Mucosa of descending colon (tissue), 3 donors: ENCODE measurements at places on chromosomes 13 and 19.

- no peak for DNase-seq
These were observed 163.5 kb downstream of the KATNAL1 start for GRCh38 chr13:30143666-30144400.

DNA sequence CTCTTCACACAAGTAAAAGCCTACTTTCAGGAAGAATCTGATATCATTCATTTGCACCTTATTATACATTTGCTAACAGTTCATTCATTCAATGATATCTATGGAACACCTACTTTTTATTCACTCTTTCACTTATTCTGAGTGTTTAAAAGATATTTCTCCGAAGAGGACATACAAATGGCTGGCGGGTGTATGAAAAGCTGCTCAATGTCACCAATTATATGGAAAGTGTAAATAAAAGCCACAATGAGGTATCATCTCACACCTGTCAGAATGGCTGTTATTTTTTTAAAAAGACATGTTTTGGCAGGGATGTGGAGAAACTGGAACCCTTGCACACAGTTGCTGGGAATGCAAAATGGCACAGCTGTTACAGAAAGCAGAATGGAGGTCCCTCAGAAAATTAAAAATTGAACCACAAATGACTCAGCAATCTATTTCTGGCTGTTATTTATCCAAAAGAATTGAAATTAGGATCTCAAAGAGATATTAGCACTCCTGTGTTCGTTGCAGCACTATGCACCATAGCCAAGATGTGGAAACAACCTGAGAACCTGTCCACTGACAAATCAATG, 127.6 kb upstream of the IRS2 start:
- DNase-seq, result no peak

DNA sequence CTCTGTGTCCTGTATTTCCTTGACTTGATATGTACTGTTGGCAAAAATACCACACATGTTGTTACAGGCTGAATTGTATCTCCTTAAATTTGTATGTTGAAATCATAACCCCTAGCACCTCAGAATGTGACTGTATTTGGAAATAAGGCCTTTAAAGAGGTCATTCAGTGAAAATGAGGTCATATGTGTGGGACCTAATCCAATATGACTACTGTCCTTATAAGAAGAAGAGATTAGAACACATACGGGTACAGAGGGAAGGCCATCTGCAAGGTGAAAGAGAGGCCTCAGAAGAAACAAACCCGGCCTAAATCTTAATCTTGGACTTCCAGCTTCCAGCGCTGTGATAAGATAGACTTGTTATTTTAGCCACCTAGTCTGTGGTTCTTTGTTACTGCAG, 202.5 kb downstream of the NUFIP1 start:
- DNase-seq, result no peak

GRCh38 chr13:76663592-76664335, 222.4 kb downstream of the KCTD12 start:
- DNase-seq, result no peak

- DNase-seq, result peak; percentile 99
These were observed 2.2 kb downstream of the TJP3 start for GRCh38 chr19:3710265-3710812.

GRCh38 chr13:110424569-110425443, 117.7 kb downstream of the COL4A2 start:
- no peak for DNase-seq

DNA sequence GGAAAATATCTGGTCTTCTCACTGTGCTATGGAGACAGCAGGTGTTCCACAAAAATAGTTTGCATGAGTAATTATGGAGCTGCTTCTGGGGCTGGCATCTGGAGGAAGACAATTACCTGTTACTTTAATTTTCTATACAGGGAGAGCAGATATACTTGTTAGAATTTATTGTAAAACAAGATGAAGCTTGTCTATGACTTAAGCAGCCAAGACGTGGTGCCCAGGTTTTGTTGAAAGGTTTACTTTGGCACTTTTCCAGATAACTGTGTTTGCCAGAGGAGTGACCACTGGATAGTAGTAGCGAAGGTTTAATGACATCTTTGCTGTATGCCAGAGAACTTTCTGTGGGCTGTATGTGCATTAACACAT, 134.5 kb upstream of the KL start:
- DNase-seq, result no peak

DNA sequence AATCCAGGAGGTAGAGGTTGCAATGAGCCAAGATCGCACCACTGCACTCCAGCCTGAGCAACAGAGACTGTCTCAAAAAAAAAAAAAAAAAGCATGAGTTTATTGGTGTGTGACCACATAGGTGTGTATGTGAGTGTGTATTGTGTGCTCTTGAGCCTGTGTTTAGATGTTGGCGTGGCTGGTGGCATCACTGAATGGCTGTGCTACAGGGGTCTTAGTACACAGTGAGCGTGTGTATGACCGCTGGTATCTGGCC, 2.5 kb downstream of the SLC1A5 start:
- no peak for DNase-seq

- no peak for DNase-seq
These were observed 326.3 kb downstream of the KCNRG start for GRCh38 chr13:50341526-50341925.

DNA sequence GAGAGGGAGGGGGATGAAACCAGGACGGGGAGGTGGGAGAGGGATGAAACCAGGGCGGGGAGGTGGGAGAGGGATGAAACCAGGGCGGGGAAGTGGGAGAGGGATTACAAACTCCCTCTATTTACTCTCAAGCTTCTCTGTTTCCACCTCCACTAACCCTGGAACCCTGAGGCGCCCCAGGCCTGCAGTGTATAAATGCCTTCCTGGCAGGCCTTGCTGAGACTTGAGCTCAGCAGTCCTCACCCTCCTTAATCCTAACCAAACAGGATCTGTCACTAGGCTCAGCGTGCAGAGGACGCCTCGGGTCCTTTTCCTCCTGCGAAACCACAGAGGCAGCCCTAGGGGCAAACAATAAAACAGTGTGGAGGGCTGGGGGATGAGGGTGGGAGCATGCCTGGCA, 32.1 kb upstream of the OR1M1 start:
- no peak for DNase-seq

GRCh38 chr19:36489920-36490415, 607 bp upstream of the ZNF566 start:
- DNase-seq, result peak; percentile 84

DNA sequence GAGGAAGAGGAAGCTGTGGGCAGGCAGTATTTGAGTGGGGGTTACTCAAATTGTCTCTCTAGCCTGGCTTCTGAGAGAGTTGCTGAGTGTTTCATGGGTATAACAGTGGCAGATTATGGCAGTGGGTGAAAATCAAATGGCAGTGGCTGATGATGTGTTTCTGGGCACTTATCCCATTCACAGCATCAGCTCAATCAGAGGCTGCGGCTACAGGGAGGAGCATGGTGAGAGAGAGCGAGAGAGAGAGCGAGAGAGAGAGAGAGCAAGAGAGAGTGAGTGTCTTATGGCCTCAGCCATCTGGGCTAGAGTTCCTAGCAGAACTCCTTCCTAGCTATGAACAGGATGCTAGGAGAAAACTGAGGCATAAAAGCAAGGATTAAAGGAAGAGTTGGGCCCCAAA, 178.9 kb downstream of the OLFM4 start:
- DNase-seq, result no peak

- no peak for DNase-seq
These were observed 1210.1 kb downstream of the DIAPH3 start for GRCh38 chr13:58953638-58954037.

GRCh38 chr19:46599716-46600373, 1.3 kb upstream of the CALM3 start:
- no peak for DNase-seq

- DNase-seq, result no peak
These were observed 45.4 kb downstream of the FAM124A start for GRCh38 chr13:51267622-51268021.

DNA sequence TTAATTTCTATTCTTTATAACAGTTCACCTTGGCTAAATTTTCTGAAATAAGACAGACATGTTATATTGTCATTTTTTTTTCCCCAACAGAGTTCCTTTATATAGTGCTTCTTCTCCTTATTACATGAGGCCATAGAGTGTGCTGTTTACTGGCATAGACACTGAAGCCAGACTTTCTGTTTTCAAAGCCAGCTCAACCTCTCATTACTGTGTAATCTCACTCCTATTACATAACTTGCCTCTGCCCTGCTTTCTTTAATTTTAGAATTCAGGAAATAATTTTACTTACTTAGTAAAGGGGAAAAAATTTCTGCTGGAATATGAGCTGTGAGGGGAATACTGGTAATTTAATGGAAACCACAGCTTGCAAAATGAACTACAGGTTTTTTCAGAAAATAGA, 1380.4 kb downstream of the SLITRK1 start:
- DNase-seq, result no peak

DNA sequence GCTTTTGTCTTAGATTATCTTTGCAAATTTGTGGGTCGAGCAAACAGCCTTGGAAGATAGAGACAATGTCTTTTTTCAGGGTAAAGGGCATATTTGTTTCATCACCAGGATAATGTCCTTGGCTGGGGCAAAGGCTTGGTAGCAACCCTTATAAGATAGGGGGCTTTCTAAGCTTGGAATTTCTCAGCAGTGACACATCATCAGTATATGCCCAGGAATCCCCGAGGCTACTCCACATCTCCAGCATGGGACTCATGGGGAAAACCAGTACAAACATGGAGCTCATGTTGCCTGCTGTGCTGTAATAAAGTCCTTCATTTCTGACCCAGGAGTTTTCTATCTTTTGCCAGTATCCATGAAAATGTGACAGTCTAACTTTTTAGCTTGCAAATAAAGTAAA, 77.1 kb downstream of the DCLK1 start:
- no peak for DNase-seq

DNA sequence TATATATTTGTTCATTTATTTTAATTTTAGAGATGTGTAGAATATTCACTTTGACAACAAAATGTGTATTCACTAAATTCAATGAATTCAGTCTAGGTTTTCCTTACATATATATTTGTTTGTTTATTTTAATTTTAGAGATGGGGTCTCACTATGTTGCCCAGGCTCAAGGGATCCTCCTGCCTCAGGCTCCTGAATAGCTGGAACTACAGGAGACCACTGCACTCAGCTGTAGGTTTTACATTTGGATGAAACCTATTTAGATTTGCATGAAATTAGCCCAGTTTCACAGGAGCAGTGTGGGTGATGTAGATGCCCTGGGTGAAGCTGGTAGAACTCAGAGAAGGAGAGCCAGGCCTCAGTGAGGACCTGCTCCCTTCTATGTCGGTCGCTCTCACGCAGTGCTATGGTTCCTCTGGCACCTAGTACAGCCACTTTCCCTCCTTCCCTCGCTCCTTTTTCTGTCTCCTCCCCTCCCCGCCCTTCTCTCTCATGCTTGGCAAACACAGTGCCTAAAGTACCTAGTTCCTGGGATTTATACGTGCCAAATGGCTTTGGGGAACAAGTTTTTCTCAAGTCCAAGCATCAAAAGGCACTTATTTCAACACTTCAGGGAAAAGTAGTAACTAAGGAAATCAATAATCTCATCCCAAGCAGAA, 14.7 kb upstream of the HMGB1 start:
- DNase-seq, result peak; percentile 39

GRCh38 chr19:8302357-8302691, 5.8 kb downstream of the CD320 start:
- no peak for DNase-seq

GRCh38 chr19:5397804-5398692, 57.2 kb upstream of the ZNRF4 start:
- DNase-seq, result no peak

GRCh38 chr19:49335071-49335783, at the start of gene CD37:
TSS of gene CD37 (plus strand) at chr19:49335406. CDS start at chr19:49335541, 135 bp downstream.
- no peak for DNase-seq

DNA sequence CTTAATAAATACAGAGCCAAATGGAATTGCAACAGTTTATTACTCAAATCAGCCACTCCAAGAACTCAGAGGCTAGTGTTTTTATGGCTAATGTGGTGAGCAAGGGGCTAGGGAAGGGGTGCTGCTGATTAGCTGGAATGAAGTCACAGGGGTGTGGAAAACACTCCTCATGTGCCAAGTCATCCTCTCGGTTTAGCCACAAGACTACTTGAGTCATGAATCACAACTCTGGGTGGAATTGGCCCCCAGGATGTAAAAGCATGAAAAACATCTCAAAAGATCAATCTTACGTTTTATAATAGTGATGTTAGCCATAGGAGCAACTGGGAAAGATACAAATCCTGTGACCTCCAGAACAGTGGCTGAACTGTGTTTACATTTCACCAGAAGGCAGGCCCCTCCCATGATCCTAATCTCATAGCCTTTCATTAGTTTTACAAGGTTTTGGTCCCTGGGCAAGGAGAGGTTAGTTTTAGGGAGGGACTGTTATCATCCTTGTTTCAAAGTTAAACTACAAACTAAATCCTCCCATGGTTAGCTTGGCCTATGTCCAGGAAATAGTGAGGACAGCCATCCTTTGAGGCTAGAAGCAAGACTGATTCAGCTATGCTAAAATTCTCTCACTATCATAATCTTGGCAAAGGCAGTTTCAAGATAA, 2020.1 kb upstream of the PCDH20 start:
- no peak for DNase-seq
